ENCODE measurements at places on chromosomes 12 and 14. TPM values are rescaled to one million over a fixed set of nuclear protein-coding genes. Genes with fewer than 3 reads are reported as not detected.
A peak's percentile ranks its signal among the peaks of the same experiment; 100 is the strongest.

DNA sequence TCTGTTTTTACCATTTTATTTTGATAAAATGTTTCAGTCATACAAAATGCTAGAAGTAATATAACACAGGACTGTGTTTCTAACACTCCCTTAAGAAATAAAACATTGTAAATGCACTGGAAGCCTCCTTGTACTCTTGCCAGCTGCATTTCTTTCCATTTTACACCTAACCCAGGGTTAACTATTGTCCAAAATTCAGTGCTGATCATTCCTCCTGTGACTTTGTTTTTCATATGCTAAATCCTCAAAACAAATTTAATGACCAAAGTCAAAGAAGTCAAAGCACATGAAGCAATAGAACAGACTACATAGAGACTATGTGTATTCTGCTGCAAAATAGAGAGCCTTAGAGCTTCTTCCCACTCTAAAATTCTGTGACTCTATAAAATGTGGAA, 420.3 kb upstream of the PRICKLE1 start:
- DNase-seq, result no peak

GRCh38 chr12:49866859-49867569, 24.1 kb upstream of the BCDIN3D start:
- DNase-seq, result peak; percentile 46

CABP1 gene
- total RNA-seq, result not detected

DNA sequence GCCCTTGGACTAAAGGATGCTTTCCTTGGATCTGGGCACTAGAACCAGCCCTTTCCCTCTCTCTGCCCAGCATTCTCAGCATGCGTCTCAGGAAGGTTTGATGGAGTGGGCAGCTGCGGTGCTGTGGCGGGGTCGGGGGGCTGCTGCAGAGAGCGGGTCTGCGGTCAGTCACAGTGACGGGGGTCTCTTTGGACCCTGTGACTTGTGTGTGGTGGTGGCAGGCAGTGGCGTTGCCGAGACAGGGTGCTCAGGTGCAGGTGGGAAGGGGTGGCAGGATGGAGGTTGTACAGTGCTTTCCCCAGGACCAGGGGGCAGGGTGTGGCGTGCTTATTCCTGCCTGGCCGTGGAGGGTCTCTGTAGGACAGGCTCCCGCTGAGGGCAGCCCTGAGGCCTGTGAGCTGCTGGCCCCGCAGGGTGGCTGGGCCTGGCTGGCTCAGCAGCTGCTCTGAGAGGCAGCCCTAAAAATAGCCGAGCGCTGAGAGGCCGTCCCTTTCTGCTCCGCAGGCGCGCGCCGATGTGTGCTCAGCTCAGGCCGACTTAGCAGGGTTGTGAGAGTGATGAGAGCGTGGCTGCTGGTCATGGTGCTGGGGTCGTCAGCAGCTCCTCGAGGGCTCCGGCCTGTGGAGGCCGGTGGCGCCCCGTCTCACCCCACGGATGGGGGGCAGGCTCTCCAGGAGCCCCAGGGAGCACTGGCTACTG, 9.7 kb downstream of the PACS2 start:
- DNase-seq, result no peak

All from bronchial epithelial cell (primary cell).